Fibroblast of gingiva (primary cell): ENCODE measurements at places on chromosomes 5 and 9.
A peak's percentile ranks its signal among the peaks of the same experiment; 100 is the strongest.

- no peak for DNase-seq
Measured at GRCh38 chr5:4480528-4481349, 659.4 kb upstream of the ADAMTS16 start.

- no peak for DNase-seq
Measured at GRCh38 chr5:34001241-34001841, 6.5 kb downstream of the AMACR start.

GRCh38 chr5:141729387-141730006, 47.5 kb upstream of the ARAP3 start:
- DNase-seq = no peak

- DNase-seq = peak; percentile 47
Measured at GRCh38 chr9:119556129-119556875, 187.1 kb upstream of the BRINP1 start.

GRCh38 chr5:113233606-113234005, 201.2 kb downstream of the TSSK1B start:
- no peak for DNase-seq

- DNase-seq = no peak
Measured at GRCh38 chr5:57595523-57595991, 112.9 kb upstream of the ACTBL2 start.

- DNase-seq = no peak
Measured at GRCh38 chr9:137218754-137219271, 3.2 kb downstream of the RNF208 start.

- no peak for DNase-seq
Measured at GRCh38 chr9:78547831-78548230, 250.9 kb downstream of the PSAT1 start.

GRCh38 chr5:138492560-138493045, 27.3 kb downstream of the EGR1 start:
- no peak for DNase-seq

- DNase-seq = peak; percentile 63
Measured at GRCh38 chr9:137276473-137277328, 825 bp upstream of the TOR4A start.

DNA sequence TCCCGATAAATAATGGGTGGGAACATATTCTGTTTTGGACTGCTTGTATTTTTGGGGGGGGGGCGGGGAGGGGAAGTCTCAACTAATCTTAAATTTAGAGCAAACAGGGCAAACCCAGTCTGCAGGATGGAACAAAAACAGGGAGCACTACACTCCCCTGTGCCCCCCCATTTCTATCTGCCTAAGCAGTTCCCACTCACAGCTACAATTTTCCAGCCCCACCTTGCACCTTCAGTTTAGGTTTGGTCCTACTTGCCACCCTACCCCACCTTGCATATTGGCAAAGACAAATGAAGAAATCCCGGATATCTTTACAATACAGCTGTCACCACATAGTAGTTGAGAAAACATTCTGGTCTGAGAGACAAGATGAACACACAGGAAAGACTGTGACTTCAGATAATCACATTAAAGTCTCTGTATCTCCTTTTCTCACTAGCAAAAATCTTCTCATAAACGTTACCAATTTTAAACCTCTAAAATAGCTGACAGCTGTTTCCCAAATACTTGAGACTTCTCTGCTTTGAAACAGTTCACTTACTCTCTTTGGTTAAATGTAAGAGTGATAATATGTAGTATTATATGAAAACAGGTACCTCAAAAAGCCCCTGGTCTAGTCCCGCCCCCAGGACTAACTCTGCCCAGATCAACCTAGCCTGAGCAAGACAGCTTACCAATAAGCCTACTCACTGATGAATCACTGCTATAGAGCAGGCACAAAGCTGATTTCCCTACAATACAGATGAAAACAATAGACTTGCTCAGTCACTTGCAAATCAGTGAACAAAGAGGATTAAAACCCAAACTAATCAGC, 5.2 kb upstream of the RAPGEF6 start:
- DNase-seq = no peak

- no peak for DNase-seq
Measured at GRCh38 chr5:90878081-90878480, 319.5 kb downstream of the ADGRV1 start.

DNA sequence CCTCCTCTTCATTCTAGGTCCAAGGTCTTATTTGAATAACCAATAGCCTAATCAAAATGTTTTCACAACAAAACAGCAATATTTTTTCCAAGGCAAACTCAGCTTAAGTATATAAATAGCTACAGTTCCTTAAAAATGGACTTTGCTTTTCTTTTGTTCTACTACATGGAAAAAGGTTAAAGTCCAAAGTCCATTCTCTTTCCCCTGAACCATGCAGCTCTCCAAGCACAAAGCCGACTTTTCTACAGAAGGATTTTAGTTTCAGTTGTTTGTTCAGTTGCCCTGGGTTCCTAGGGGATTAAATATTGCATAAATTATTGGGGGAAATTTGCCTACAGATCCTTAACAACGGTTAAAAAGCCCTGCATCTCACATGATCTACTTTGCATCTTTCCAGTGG, 677.0 kb upstream of the KLF4 start:
- DNase-seq = no peak

- DNase-seq = no peak
Measured at GRCh38 chr5:151250346-151251000, 2.5 kb upstream of the GM2A start.

- no peak for DNase-seq
Measured at GRCh38 chr9:20357037-20357432, 265.3 kb downstream of the MLLT3 start.

- no peak for DNase-seq
Measured at GRCh38 chr9:12693141-12693540, at the start of gene TYRP1. Gene TYRP1, plus strand, starts transcription at chr9:12693385. Its CDS starts 612 bp downstream, at chr9:12693997.

GRCh38 chr5:62395210-62395950, 8.3 kb downstream of the DIMT1 start:
- peak; percentile 47 for DNase-seq

GRCh38 chr9:34256104-34256503, 73.0 kb downstream of the KIF24 start:
- DNase-seq = peak; percentile 15

DNA sequence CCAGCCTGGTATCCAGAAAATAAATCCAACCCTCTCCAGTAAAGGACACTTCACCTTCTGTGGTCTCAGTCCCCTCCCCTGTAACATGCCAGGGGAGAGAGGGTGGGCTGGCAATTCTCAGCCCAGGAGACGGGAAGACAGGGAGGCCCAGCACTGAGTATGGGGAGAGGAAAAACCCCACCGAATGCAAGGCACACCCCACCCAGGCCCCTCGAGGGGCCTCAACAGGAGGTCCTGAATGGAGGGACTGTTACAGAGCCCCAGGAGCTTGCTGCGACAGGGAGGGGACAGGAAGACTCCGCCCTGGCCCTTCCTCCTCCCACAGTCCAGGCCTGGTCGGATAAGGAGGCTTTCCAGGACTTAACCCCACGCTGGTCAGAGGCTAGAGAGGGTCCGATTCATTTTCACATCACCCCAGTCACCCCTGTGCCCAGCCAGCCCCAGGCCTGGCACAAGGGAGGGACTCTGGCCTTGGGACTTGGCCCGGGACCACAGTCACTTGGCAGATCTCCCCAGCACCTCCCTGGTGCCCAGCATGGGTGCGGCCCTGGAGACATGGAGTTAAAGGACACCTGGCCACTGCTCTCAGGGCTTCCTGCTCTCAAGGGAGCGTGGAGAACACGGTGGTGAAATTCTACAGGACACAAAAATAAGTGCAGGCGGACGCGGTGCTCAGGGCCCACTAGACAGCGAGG, 44.9 kb upstream of the STXBP1 start:
- DNase-seq = peak; percentile 73

GRCh38 chr5:147448766-147449165, 61.1 kb downstream of the DPYSL3 start:
- no peak for DNase-seq

GRCh38 chr5:128163991-128164390, 80.4 kb downstream of the SLC12A2 start:
- no peak for DNase-seq

DNA sequence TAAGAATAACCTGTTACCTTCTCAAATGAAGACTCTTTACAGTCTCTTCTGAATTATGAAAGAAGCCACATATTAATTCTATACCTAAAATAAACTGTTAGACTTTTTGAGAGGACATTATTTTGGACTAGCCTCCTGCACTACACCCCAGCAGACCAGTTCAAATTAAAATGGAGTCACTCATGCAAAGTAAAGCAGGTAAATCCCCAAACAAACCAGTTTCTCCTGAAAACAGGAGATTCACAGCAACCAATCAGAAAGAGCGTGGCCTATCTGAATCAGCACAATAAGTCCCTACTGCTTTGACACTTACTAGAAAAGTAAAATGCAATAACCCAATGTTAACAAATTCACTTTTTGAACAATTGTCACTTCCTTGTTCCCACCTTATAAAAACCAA, 58.8 kb downstream of the PTBP3 start:
- no peak for DNase-seq

DNA sequence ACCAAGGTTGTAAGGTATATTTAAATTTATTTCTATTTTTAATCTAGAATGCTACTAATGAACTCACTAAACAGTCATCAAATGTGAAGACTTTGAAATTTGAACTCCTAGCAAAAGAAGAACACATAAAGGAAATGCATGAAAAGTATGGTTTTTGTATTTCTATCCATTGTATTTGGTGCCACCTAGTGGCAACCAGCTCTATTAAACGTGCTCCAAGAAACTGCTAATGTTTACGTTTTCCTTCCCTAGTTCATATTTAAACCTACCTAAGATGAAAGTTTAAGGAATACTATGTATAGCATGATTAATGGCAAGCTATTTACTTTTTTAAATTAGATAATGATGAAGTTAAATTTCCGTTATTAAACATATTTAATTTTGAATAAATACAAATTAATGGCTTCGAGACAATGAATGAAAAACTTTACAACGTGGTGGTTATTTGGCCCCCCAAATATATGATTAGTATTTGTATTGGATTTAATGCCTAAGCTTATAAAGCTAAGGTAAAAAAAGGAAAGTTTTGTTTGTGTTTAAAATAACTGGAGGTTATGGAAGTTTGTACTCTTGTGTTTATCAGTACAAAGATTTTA, 115.9 kb upstream of the SH3GL2 start:
- DNase-seq = peak; percentile 51

GRCh38 chr5:34011536-34011935, 3.7 kb upstream of the AMACR start:
- DNase-seq = no peak

DNA sequence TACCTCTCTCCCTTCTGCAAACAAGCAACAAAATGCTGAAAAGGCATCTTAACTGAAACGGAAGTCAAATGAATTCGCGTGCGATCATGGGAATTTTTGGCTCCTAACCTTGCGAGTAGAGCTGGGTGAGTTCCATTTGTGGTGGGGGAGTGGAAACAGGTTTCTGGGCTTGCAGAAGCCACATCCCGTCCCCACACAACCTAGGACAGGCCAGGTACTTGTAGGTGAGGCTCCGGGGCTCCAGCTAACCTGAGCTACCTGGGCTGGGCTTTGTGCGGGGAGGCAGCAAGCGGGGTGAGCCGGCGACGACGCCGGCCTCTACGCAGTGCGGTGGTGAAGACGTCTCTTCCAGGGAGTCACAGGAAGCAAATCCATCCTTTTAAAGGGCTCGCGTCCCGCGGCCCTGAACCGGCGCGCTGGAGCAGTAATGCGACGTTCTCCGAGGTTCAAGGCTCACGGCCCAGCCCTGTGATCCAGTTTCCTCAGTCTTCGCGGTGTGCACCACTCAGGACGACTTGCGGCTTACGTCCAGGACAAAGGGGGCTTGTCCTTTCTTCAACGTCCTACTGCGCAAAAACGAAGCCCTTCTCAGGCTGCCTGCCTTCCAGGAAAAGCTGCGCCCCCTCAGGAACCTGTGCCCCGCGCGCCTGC, 567 bp upstream of the SPIN1 start:
- DNase-seq = peak; percentile 40

DNA sequence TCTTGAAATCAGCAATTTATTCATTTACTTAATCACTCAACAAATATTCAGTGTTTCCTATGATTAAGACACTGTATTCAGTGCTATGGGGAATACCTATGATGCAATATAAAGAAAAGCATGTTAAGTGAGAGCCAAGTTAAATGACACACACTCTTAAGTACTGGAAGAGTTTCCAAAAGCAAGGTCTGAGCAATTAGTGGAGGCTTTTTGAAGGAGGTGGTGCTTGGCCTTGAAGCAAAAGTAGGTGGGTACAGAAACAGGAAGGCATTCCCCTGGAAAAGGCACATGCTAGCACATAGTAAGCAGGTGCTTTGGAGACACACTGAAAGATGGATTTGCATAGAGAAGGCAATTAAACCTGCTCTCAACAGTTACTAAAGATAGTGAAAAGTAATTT, 4.0 kb downstream of the TSLP start:
- peak; percentile 89 for DNase-seq
